ENCODE measurements at places on chromosomes 11 and 22.

DNA sequence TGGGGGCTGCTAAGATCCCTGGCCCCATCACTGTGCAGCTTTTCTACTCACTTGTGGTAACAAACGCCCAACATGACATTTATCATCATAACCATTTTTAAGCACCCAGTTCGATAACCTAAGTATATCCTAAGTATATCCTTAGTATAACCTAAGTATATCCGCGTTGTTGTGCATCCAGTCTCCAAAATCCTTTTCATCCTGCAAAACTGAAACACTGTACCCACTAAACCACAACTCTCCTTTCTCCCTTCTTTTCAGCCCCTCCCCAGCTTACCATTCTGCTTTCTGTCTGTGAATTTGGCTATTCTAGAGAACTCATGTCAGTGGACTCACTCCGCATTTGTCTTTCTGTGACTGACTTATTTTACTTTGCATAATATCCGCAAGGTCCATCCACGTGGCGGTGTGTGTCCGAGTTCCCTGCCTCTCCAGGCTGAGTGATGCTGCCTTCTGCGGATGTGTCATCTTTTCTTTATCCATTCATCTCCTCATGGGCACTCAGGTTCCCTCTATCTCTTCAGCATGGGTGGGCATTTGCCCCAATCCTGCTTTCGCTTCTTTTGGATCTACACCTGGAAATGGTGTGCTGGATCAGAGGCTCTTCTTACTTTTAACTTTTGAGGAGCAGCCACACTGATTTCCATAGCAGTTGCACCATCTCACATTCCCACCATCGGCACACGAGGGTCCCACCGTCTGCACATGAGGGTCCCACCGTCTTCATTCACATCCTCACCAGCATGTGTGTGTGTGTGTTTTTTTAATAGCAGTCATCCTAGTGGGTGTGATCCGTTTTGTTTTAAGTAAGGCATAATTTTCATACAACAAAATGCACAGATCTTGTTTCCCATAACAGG lies 82.4 kb upstream of the CLDN5 start:
- no peak for DNase-seq

GRCh38 chr11:110251836-110252235 lies 44.6 kb downstream of the RDX start:
- DNase-seq = no peak

- no peak for DNase-seq
These were observed 47.0 kb upstream of the ALKBH3 start for GRCh38 chr11:43833657-43834073.

GRCh38 chr11:125111001-125111342 lies 454 bp downstream of the TMEM218 start:
- DNase-seq = no peak

GRCh38 chr22:47805394-47805935 lies 1043.0 kb downstream of the TBC1D22A start:
- no peak for DNase-seq

DNA sequence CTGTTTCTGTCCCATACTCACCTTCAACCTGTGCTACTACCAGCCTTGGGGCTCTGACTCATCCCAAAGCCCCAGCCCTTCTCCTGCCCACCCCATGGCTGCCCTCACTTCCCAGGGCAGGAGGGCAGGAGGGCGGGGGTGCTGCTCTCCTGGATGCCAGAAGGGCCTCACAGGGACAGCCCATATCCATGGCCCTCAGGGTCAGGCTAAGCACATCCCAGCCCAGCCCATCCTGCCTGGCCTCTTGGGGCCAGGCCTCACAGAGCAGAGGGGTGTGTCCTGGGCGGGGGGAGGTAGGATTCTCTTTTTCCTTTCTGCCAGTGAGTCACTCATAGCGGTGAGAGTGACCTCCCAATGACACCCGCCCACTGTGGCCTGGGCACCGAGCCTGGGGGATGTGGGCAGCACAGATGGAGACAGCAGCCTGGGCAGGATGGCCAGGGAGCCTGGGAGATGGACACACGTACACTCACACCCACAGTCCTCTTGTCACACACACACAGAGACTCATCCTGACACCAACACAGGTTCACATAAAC lies 2.4 kb downstream of the LTBP3 start:
- DNase-seq = no peak

- DNase-seq = no peak
These were observed 3.4 kb downstream of the TRPT1 start for GRCh38 chr11:64222651-64223000.

DNA sequence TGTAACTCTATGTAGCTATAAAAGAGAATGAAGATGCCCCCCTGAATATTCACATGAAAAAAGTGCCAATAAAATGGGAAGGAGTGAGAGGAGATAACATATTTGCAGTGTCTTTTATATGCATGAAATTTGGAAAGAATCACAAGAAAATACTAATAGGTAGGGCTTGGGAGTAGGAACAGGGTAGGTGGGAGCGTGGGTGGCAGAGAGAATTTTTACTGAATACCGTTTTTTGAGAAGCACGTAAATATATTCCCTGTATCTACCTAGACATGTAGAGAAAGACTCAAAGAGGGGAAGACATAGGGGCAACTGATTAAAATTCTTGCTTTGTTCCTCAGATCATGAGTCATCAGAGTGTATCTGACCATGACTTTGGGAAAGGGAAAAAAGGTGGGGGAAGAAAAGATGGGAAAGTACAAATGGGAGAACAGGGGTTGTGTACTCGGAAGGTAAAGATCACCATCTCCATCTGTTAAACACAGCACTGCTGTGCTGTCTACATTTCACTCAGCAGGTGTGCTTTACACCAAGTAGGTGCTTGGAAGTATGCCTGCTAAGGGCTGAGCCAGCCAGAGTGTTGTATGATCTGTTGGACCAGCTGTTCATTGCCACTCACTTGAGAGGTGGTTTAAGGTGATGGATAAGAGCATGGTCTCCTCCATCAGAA lies 16.0 kb downstream of the PRR5L start:
- DNase-seq = no peak

- DNase-seq = no peak
These were observed 34.4 kb downstream of the IGF2 start for GRCh38 chr11:2104524-2105440.

GRCh38 chr11:3091846-3092602 lies 34.8 kb upstream of the CARS1 start:
- DNase-seq = peak; percentile 59

GRCh38 chr11:69310934-69311766 lies 17.2 kb downstream of the MYEOV start:
- DNase-seq = no peak

DNA sequence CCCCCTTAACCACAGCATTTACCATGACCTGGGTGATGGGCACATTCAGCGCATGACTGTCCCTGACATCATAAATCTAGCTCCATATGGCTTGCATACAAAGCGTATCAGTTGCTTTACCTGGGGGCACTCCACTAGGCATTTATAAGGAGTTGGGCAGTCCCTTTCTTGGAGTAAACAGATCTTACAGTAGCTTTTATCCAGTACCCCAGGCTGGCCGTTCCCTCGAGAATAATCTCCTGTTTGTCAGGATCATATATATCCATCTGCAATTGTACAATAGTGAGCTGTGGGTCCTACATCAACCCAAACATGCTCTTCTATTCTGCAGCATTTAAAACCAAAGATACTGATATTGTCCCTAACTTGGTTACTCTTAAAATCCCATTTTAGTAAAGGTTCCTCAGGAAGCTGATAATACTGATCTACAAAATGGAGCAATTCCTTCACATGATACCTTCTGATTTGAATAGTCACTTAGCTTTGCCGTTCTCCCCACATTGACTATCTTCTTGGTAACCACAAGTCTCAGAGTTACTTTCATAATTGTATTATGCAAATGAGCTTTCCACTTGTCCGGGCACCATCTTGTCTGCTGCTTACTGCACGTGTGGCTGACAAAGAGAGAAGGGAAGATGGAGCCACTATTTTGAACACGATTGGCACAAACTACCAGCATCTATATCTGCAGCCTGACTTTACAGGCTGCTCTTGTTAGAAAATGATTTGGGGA lies 205.0 kb downstream of the CWF19L2 start:
- no peak for DNase-seq

GRCh38 chr11:117720061-117720511 lies 76.9 kb downstream of the DSCAML1 start:
- DNase-seq = peak; percentile 27

DNA sequence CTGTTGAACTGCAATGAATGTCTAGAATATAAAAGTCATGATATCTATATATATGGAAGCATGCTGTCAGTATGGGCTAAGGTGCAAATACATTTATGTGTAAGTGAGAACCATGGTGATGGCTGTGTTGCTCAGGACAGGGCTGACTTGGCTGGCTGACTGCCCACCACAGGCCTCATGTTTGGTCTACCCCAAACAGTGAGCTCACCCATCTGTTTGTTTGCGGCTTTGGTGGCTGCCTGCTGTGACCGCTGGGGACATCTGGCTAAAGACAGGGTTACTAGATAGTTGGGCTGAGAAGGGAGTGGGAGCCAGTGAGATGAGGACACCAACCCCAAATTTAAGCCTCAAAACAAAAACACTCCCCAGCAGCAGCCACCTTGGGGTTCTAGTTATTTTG lies 6.3 kb downstream of the CD44 start:
- no peak for DNase-seq

GRCh38 chr11:35102267-35102666 lies 36.7 kb upstream of the CD44 start:
- DNase-seq = no peak

GRCh38 chr11:133952199-133953190 lies 4.3 kb downstream of the IGSF9B start:
- DNase-seq = no peak

DNA sequence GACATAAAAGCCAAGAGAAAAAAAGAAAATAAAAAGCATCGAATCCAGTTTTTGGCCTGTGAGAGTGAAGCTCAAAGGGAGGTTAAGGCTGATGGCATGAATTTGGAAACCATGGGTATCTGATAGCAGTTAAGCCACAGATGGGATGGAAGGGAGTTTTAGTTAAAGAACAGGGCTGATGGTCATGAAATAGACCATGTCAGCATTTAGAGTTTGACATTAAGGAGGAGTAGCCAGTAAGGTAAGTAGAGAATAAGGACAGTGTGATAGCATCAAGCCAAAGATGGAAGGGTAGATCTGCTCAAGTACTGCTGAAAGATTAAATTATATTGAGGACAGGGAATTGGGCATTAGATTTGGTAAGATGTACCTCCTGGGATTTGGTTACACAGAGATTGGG lies 826.5 kb downstream of the NTM start:
- no peak for DNase-seq

- DNase-seq = no peak
These were observed 348.3 kb upstream of the B3GAT1 start for GRCh38 chr11:134760299-134760698.

Data from neural crest cell (in vitro differentiated cells).